Naive thymus-derived CD8-positive, alpha-beta T cell (primary cell): ENCODE measurements at places on chromosomes 3 and 15.
A peak's percentile ranks its signal among the peaks of the same experiment; 100 is the strongest.

DNA sequence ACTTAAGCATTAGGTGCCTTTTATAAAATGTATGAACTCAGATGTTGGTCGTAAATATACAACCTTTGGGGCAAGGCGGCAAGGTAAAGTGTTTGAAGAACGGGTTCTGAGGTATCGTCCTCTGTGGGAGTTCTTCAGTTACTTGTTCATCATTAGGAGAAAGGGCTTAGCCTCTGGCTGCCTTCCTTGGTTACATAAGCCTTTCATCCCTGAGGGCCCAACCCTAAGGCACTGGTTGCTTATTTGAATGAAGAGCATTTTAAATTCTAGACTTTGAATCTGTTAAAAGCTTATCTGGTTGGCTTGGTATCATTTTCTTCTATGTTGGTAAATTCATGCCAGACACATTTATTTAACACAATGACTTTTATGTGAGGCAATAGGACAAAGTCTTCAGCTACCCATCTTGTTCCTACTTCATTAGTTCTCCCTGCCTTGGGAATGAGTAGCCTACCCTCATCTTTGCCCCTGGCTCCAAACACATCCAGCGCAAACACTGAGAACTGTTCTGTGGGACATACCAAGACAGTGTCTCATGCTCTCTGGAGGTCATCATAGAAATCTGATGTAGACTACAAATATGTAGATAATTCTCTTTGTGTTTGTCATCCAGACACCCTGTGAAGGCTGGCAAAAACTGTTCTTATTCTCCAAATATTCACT, 12.4 kb upstream of the CCDC80 start:
- DNase-seq, result no peak

GRCh38 chr3:141386611-141387111, 18.4 kb downstream of the ZBTB38 start:
- no peak for DNase-seq

DNA sequence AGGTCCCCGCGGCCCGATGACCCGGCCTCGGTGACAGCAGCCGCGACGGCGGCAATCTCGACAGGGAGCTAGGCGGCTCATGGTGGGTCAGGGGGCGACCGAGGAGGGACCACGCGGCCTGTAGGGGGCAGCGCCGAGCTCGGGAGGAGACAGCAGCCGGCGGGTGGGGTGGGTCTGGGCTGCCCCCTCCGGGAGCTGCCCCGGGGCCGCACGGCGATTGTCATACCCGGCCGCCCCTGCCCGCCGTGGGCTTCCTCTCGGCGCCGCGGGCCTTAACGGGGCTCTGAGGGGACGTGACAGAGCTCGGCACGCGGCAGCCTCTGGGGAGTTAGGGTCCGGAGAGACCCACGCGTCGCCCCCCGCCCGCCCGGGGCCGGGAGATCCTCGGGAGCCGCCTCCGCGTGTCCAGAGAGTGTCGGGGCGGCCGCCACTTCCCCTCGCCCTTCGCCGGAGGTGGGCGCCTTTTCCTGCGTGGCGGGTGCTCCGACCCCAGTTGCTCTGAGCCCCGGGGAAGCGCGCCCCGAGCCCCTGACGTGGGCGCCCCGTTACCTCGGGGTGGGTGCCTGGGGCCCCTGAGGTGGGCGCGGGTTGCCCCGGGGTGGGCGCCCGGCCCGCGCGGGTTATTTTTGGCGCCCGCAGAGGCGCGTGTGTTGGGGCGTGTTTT, 539 bp upstream of the PLCL2 start:
- DNase-seq, result peak; percentile 70

DNA sequence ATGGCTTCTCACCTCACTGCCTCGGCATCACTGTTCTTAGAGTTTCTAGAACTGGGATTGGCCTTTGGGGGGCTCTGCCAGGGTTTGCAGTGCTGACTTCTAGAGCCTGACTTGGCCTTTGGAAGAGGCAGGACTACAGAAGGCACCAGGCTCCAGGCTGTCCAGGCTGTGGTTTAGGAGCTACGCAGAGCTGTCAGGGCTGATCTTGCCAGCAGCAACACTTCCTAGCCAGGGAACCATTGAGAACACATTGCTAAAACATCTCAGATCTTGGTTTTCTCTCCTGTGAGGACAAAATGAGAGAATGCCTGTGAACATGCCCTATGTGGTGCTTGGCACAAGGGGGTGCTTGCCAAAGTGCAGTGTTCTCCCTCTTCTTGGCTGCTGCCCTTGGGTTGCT, 34.6 kb upstream of the APEH start:
- no peak for DNase-seq

DNA sequence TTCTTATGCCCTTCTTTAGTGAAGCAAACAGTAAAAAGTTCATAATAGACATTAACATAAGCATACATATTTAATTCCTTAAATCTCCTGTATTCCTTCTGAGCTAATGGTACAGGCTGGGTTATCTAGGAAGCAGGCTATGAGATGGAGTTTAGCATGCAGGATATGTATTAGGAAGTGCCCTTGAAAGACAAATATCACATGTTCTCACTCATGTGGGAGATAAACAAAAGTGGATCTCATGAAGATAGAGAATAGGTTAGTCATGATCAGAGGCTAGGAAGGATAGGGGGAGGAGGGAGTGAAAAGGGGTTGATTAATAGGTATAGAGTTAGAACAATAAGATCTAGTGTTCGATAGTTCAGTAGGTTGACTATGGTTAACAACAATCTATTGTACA, 105.4 kb downstream of the CLASP2 start:
- DNase-seq, result no peak

- DNase-seq, result no peak
Measured at GRCh38 chr15:71931261-71931660, 120.9 kb downstream of the NR2E3 start.

DNA sequence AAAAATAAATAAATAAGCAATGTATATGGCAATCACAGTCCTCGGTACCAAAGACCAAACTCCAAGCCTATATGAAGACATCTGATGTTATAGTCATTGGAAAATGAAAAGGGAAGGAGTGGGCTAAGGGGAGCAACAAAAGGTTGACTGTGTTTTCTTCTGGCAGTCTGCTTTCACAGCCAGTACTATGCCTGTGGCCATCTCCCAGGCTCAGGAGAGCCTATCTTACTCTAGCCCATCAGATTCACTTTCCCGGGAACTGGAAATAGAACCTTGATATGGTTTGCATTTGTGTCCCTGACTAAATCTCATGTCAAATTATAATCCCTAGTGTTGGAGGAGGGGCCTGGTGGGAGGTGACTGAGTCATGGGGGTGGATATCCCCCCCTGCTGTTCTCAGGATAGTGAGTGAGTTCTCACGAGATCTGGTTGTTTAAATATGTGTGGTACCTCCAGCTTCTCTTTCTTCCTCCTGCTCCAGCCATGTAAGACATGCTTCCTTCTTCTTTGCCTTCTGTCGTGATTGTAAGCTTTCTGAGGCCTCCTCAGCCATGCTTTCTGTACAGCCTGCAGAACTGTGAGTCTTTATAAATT, 105.3 kb downstream of the PLCH1 start:
- DNase-seq, result no peak

DNA sequence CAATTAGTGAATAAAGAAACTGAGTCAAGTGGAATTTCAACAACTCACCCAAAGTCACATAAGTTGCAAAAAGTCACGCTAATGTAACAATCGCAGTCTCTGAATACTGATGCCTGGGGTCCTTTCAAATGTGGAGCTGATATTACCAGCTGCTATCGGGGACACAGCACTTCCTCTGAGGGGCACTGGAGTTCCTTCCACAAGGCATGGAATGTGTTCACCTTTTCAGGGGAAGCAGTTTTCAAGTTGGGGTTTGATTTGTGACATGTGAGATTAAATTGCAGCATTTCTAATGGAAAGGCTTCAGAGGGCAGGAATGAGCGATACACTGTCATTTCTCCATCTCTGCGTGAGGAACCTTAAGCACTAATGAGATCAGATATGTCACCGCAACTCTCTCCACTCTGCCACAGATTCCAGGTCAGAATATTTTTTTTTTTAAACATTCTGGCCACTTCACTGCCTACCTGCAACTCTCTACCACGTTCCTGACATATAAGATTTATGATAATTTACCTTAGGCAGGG, 807.2 kb upstream of the CFAP20DC start:
- DNase-seq, result no peak

- DNase-seq, result no peak
Measured at GRCh38 chr3:144063306-144063705, 91.7 kb downstream of the DIPK2A start.

GRCh38 chr15:25849157-25849921, 13.8 kb downstream of the ATP10A start:
- DNase-seq, result peak; percentile 21

- no peak for DNase-seq
Measured at GRCh38 chr3:105853801-105854432, 14.9 kb downstream of the CBLB start.

DNA sequence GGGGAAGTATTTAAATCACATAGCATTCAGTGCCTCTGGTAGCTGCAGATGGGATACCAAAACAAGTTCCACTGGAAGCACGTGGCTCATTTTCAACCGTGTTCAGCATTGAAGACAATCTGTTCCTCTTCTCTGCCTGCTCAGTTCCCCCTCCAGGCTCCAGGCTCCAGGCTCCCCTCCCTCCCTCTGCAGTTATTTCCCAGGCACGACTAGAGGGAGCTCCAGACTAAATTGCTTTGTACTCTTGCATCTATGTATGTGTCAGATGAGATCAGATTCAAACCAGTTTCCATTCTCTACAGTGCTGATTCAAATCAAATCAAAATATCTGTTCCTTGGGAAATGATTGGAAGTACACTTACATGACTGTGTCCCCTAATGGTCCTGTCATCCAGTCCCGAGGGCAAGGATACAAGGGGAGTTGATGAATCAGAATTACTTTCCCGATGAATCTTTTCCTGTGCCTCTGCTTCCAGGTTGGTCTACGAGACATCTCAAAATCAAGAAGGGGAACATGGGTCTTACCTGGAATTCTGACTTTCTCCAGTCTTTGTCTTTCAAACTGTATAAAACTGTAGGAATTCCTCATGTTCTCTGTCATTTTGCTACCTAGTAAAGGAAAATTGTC, 600.5 kb downstream of the EDEM1 start:
- no peak for DNase-seq

DNA sequence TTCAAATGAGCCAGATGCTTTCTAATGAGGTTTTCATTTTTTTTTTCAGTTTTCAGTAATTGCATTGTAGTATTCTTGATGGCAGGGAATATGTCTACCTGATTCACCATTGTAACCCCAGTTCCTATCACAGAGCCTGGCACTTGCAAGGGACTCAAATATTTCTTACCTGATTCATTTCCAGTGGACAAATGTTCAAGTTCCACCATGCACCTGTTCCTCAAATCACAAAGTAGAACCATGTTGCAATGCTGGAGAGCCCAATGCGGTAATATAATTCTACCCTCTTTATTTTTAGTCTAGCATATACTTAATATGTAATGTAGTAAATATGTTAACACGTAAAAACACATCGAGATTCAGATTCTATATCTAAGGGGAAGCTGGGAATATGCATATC, 722.6 kb downstream of the AGBL1 start:
- no peak for DNase-seq

DNA sequence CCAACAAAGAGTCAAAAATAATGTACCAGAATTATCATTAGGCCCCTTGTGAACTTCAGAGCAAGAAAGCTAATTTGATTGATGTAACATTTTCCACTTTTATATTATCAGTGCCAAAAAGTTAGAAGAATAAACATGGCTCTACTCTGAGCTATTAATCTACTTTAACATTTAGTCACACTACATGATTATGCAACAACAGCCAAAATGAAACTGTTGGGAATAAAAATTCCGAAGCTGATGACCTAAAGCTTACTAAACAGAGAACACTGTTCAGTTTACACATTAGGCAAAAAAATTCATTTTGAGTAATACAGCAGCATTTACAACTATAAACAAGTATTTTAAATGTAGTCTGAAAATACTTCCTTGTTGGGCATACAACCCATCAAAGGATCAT, 1134.1 kb downstream of the EPHA3 start:
- no peak for DNase-seq

DNA sequence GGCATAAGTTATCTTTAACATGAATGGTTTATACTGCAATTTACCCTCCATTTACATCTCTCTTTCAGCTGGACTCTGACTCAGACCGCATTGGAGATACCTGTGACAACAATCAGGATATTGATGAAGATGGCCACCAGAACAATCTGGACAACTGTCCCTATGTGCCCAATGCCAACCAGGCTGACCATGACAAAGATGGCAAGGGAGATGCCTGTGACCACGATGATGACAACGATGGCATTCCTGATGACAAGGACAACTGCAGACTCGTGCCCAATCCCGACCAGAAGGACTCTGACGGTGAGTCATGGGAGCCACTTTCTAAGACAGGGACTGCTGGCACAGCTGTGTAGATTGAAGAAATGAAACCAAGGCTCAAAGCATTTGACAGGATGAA, 11.6 kb downstream of the THBS1 start:
- DNase-seq, result no peak

DNA sequence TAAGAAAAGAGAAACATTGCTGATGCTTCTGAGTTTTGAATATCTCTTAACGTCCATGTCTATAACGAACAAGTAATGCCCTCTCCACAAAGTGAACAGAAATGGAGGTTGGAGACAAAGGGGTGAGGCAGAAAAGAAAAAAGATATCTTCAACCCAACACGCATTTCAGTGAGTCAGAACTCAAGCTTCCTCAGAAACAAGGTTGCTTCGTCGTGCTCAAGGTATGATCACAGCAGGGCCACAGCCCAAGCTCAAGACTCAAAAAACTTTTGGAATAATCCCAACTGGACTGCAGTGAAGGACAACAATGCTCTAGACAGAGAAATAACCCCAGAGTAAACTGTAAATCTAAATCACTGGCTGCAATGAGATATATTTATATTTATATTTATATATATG, 18.9 kb downstream of the WNT5A start:
- DNase-seq, result no peak

- DNase-seq, result no peak
Measured at GRCh38 chr3:64594134-64594533, 93.7 kb downstream of the ADAMTS9 start.

DNA sequence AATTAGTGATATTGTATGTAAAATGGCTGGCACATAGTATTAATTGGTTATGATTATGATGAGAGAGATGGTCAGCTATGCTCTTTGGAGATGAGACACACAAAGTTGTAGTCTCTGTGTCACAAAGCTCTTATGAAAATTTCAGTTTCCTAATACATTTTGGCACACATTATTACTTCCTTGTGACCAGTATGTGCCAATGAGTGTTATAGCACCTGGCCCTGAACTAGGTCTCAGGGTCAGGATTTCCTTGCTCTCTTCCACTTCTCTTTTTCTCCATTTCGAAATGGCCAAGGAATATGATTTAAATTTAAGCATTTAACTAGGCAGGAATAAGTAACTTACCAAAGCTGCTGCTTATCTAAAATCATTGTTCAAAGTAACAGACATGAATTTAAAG, 28.0 kb downstream of the TIPARP start:
- no peak for DNase-seq

DNA sequence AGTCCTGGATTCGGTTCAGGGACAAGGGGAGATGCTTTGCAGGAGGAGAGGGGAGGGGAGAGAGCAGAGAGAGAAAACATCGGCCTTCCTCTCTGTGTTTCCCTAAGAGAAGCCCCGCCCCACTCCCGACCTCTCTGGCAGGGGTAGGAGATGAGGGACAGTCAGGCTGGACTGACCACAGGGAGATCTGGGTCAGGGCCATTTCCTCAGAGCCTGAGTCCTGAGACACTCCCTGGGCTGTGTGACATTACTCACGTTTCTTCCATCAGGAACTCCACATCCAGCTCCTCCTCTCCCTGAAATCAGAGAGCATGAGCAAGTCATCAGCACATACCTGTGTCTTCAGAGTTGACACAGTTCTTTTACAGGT, 9.1 kb downstream of the PLA2G4D start:
- no peak for DNase-seq
